ENCODE measurements at places on chromosomes 5 and 9.
A peak's percentile ranks its signal among the peaks of the same experiment; 100 is the strongest.

- no peak for DNase-seq
Observed at GRCh38 chr9:25613709-25614108, 64.5 kb downstream of the TUSC1 start.

DNA sequence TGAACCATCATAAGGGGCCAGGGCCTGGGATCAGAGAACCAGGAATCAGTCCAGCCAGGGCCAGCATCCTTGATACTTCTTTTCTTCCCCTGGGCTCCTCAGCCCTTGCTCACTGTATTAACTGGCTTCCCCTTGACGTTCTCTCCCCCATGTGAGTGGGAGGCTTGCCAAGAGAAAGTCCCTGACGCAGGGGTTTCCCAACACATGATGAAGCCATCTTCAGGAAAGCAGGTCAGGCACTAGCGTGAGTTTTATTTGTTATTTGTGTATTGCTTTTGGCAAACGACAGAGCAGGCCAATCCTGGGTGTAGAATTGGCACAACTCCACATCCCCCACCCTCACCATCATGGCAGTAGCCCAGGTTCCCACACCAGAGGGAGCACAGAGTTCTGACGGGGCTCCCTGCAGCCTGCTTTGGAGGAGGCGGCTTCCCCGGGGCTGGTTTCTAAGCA is 165.5 kb upstream of the NFIL3 start:
- DNase-seq: no peak

DNA sequence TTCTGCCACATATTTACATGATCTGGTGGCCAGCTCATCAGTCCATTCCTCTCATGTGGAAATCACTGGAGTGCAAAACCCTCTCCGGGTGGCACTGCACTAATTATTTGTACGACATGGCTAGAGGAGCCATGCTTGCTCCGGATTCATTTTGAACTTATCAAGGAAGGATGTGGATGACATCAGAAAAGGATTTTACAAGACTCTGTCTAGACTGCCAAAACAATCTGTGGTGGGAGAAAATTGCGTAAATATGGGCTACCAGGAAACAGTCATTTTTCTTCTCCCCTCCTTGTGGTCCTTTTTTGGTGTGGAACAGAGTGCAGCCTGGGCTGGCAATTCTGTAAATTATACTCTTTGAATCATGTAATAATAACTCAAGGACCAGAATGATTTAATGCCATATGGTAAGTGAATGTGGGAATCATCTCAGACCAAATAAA is 123.4 kb upstream of the IFNE start:
- DNase-seq: no peak

DNA sequence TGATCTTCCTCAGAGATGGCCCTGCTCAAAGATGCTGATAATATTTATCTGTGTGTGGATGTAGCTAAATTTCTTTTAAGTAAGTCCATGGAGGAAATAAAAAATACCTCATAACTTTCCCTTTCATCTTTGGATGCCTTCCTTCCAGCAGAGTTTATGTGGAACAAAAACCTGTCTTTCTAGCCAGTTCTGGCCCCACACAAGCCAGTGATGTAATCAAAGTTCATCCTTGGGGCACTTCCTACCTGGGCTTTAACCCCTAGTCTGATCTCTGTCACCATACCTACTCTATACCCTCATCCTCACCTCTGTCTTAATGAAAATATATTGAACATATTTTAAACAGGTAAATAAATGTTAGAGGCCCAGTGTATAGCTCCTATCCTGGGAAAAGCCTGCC is 39.8 kb upstream of the RASGRF2 start:
- no peak for DNase-seq

- no peak for DNase-seq
Observed at GRCh38 chr9:111944241-111944866, 47.7 kb downstream of the UGCG start.

DNA sequence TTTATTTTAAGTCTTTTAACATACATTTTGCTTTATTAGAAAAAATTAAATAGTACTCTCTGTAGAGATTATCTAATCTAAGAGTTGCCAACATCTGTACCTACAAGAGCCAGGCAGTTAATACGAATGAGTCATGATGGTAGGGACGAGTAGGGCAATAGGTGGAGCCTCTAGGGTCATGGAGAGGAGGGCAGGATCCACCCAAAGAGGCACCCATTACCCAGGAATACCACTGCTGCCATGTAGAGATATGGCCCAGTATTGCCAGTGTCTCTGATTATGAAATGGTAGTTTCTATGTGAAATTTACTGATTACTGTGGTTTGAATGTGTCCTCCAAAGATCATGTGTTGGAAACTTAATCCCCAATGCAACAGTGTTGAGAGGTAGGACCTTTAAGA is 170.4 kb downstream of the PIK3R1 start:
- DNase-seq: no peak

DNA sequence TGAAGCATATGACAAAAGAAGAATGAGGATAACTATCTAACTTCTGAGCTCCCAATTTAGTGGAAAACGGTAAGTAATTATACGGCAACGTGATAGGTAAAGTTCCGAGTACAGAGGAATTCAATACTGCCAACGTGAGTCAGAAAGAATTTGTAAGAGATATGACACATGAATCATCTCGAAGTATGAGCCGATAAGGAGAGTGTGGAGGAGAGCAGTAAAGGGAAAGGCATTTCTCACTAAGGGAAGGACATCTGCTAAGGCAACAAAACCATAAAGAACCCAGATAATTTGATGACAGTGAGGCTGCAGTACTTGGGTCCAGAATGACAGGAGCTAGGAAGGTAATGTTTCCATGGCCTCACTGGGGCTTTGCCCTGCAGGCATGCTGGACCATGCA is 11.0 kb downstream of the MPDZ start:
- no peak for DNase-seq

DNA sequence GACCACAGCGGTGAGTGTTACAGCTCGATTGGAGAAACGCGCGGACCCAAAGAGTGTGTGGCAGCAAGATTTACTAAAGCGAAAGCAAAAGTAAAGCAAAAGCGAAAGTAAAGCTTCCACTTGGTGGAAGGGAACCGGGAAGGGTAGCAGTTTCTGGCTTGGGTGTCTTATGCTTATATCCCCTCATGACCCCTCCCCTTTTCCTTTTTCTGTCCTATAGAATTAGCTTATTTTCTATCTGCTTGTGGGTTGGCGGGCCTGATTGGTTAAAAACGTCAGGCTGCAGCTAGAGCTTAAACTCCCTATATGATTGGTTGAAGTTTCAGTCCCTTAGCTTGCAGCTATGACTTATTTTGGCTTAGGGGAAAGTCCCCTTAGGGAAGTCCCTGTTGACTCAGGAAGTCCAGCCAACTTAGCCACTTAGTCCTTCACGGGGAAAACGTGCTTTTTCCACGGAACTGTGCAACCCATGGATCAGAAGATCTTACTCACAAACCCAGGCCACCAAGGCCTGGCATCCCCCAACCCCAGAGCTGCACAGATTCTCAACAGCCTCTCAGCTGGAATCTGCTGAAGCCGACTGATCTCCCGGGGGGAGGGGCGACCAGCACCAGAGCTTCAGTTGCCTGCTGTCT is 114.2 kb upstream of the ADAMTS16 start:
- peak; percentile 7 for DNase-seq

DNA sequence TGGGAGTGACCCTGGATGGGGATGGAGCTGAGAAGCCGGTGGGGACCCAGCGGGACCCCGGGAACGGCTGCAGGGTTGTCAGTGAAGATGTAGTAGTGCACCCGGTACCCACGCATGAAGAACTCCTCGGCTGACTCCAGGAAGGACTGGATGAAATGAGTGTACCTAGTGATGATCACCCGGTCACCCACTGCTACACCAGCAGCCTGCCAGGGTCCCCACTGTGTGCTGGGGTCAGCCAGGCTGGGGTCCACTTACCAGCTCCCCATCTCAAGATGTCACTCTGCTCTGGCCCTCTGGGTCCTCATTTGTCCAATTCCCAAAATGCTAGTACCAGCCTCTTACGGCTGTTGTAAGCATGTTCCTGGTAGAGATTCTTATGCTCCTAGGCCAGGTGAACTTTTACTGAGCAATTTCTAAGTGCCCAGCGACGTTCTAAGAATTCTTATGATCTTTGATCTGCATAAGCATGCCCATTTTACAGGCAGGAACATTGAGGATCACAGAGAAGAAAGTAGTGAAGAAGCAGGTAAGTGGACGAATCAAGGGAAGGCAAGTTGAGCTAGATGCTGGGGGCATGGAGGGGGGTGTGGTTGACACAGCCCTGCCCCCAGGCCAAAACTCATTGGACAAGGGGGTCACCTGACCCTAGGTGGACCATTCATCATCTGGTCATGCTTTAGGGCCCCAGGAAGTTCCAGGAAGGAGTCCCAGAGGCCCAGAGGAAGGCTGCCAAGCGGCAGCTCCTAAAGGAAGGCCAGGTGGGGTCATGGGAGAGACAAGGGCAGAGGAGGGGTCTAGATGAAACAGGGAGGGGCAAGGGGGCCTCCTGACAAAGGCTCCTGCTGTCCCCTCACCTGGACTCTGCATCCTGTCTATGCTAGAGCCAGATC is 9.4 kb downstream of the GBGT1 start:
- DNase-seq: no peak

- DNase-seq: no peak
Observed at GRCh38 chr5:3424946-3425345, 170.7 kb upstream of the IRX1 start.

All from CMK (cell line).